ENCODE measurements at places on chromosomes 7 and 10. TPM values are rescaled to one million over a fixed set of nuclear protein-coding genes. Genes with fewer than 3 reads are reported as not detected.

CYP2C19 gene
- not detected for total RNA-seq

AMPH gene
- not detected for total RNA-seq

SPDYE2 gene
- not detected for total RNA-seq

HPS1 gene
- total RNA-seq, result 32.7 TPM

IGFBP3 gene
- 4.8 TPM for total RNA-seq

EPHB4 gene
- total RNA-seq, result 590 TPM

TRIM74 gene
- 0.51 TPM for total RNA-seq

CROT gene
- total RNA-seq, result 4.2 TPM

PVRIG gene
- total RNA-seq, result not detected

VWC2 gene
- not detected for total RNA-seq

HOXA9 gene
- total RNA-seq, result 9.0 TPM

SFRP5 gene
- not detected for total RNA-seq

GPR26 gene
- total RNA-seq, result not detected

TES gene
- total RNA-seq, result 106 TPM

PPP1R17 gene
- total RNA-seq, result not detected

BICC1 gene
- 2.6 TPM for total RNA-seq

BAIAP2L1 gene
- 1.4 TPM for total RNA-seq

HOXA10 gene
- total RNA-seq, result 3.7 TPM

NOD1 gene
- 34.1 TPM for total RNA-seq

MRLN gene
- total RNA-seq, result not detected

GHRHR gene
- not detected for total RNA-seq

RBP4 gene
- not detected for total RNA-seq

SMKR1 gene
- 0.09 TPM for total RNA-seq

C10orf53 gene
- total RNA-seq, result not detected

PKD2L1 gene
- not detected for total RNA-seq

NRCAM gene
- 16.0 TPM for total RNA-seq

ANKRD22 gene
- not detected for total RNA-seq

THSD7A gene
- 38.8 TPM for total RNA-seq

AS3MT gene
- 2.0 TPM for total RNA-seq
